ENCODE measurements at places on chromosomes 3 and 15.

DNA sequence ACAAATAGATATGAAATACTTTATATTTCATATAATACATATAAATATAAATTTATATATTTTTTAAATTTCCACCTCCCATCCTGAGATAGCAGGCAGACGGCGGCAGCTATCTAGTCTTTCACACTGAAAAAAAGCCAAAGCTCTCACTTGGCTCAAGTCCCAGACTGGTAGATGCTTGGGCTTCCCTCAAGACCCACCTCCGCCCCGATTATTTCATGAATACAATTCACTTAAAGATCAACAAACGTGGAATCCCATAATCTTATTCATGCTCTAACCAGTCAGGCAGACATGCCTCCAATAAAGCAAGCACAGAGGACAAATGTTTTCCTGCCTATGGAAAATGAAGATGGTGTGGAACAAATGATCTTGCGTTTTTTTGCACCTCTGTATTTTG, 275.9 kb upstream of the NR2F2 start:
- H3K4me3 ChIP-seq, result no peak overlapping the region
- peaks cover 10% of the 10 kb centered on the region for H3K4me1 ChIP-seq
- H3K27me3 ChIP-seq, result peaks cover 16% of the 10 kb centered on the region
- H3K27ac ChIP-seq, result no peak overlapping the region
- DNase-seq, result no peak

- DNase-seq, result peak; percentile 42
- no peak overlapping the region for H3K27ac ChIP-seq
- no peaks in the 10 kb centered on the region for H3K36me3 ChIP-seq
- H3K27me3 ChIP-seq, result peaks cover 16% of the 10 kb centered on the region
Observed at GRCh38 chr15:68389936-68390817, 41.8 kb downstream of the ITGA11 start.

DNA sequence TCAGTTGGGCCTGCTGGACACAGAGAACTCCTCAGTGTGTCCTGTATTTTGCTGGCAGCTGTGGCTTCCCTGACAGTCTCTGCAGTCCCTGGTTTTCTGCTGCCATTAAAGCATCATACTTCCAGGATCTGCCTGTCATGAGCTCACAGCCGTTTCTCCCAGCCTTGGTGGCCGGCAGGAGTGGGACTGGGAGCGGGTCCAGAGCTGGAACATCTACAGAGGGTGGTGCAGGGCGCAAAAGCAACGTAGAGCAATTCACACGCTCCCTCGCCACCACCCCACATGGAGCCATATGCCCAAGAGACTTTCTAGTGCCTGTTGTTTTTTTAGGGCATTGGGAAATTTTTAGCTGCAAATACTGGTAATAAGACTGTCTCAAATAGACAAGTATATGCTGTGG, 33.6 kb downstream of the ABTB1 start:
- no peak for DNase-seq
- no peaks in the 10 kb centered on the region for H3K36me3 ChIP-seq
- no peaks in the 10 kb centered on the region for H3K4me1 ChIP-seq
- H3K4me3 ChIP-seq, result no peak overlapping the region
- H3K27me3 ChIP-seq, result peaks cover 3% of the 10 kb centered on the region

DNA sequence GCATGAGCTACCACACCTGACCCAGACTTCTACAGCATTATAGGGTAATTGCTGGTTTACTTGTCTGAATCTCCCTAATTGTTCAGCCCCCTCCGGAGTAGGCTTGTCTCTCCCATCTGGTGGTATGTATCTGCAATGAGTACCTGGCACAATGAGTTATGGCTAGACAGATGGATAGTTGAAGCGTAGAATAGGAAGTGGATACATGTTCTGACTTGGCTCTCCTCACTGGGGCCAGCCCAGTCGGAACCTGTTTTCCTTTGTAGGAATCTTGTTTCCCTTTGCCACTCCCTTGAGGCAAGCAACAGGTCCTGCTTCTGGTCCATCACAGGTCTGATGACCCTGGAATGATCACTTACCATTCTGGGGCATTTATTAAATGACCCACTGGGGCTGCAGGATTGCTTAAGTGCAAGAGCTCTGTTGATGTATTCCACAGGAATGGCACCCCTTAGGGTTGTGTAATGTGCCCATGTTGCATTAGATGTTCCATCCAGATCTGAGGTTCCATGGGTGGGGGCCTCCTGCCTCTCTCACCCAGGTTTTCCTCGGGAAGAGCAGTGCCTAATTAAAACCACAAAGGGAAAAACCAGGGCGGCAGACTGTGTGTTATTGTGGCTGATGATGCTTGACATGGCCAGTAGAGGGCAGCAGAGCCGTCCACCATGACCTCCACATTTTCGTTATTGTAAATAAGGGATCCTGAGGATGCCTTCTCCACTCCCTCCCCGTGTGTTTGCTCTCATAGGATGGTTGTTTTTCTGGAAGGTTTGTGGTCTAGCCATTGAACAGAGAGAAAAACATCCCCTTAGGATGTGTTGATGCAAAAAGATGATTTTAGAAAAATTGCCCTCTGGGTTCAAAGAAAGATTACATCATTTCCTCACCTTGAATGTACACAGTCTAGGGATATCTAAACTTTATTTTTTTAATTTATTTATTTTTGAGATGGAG, 58.0 kb downstream of the CMTM8 start:
- H3K36me3 ChIP-seq, result no peaks in the 10 kb centered on the region
- H3K27me3 ChIP-seq, result no peaks in the 10 kb centered on the region
- DNase-seq, result peak; percentile 75
- peak overlapping the region; percentile 24 for H3K27ac ChIP-seq

DNA sequence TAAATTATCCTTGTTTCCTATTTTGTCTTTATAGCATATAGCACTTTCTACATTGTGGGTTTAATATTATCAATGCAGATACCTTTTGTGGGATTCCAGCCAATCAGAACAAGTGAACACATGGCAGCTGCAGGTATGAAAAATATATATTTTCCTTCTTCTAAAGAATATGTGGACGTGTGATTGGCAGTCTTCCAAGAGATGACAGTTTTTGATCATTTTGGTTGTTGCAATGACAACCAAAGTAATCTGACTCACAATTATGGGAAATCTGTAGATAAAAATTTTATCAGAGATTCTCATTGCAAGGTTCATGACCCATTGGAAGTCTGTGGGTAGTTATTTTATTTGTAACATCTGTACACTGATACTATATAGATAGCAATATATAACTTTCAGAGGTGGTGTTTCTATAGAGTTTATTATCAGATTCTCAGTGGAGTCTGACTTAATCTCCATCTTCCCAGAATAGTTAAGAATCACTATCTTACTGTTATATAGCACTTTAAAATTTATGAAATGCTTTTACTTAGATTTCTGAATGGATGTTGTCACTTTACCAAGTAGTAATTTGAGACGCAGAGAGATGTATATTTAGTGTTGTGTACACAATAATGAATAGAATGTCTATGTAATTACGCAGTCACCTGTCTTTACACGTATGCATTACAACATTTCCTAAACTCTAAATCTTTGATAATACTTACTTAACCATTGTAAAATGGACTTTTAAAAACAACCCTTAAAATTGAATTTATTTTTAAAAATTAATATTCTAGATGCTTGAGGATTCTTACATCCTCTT, 82.5 kb downstream of the STT3B start:
- no peak for DNase-seq
- H3K36me3 ChIP-seq, result peaks cover 22% of the 10 kb centered on the region
- no peak overlapping the region for H3K27ac ChIP-seq
- H3K4me1 ChIP-seq, result peaks cover 3% of the 10 kb centered on the region

DNA sequence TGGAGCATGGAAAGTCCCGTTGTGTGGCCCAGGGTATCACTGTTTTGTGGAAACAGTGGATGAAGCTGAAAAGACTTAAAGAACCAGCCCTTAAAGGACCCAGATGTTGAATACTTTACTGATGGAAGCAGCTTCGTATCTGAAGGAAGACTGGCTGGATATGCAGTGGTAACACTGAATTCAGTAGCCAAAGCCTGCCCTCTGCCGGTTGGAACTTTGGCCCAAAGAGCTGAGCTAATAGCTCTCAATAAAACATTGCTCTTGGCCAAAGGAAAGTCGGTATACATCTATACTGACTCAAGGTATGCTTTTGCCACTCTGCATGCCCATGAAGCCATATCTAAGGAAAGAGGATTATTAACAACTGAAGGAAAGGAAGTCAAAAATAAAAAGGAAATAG, 885.4 kb downstream of the PDCD6IP start:
- H3K4me1 ChIP-seq, result no peaks in the 10 kb centered on the region
- no peak overlapping the region for H3K27ac ChIP-seq
- no peak overlapping the region for H3K4me3 ChIP-seq
- no peaks in the 10 kb centered on the region for H3K36me3 ChIP-seq
- no peak for DNase-seq

- no peaks in the 10 kb centered on the region for H3K4me1 ChIP-seq
- no peaks in the 10 kb centered on the region for H3K36me3 ChIP-seq
- no peaks in the 10 kb centered on the region for H3K27me3 ChIP-seq
- H3K4me3 ChIP-seq, result no peak overlapping the region
- no peak for DNase-seq
Observed at GRCh38 chr15:33852570-33852969, 115.7 kb upstream of the CHRM5 start.

GRCh38 chr15:94580211-94580885, 349.0 kb downstream of the MCTP2 start:
- H3K36me3 ChIP-seq, result no peaks in the 10 kb centered on the region
- H3K4me1 ChIP-seq, result no peaks in the 10 kb centered on the region
- no peaks in the 10 kb centered on the region for H3K27me3 ChIP-seq
- H3K4me3 ChIP-seq, result no peak overlapping the region

- no peak overlapping the region for H3K4me3 ChIP-seq
- DNase-seq, result no peak
- no peaks in the 10 kb centered on the region for H3K27me3 ChIP-seq
Observed at GRCh38 chr3:96347289-96347688, 467.1 kb upstream of the EPHA6 start.

- no peak overlapping the region for H3K27ac ChIP-seq
- H3K36me3 ChIP-seq, result no peaks in the 10 kb centered on the region
- H3K27me3 ChIP-seq, result no peaks in the 10 kb centered on the region
- no peak overlapping the region for H3K4me3 ChIP-seq
- DNase-seq, result no peak
- peaks cover 29% of the 10 kb centered on the region for H3K4me1 ChIP-seq
Observed at GRCh38 chr15:41780266-41780665, 6.0 kb downstream of the MAPKBP1 start.

DNA sequence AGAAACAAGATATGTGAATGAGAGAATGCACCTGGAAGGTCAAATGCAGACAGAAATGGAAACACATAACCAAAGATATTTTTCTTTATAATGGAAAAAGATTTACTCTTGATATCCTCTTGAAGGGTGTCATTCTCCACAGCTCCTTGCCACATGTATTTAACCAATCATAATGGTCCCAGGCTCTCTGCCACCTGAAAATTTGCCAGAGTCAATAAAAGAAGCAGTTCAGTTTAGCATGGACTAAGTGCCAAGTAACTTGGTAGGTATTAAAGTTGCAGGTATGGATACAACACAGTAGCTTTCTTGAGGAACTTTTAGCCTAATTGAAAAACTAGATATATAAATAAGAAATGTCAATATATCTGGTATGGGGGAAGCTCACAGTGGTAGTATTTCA, 33.5 kb downstream of the TUSC7 start:
- no peak overlapping the region for H3K27ac ChIP-seq
- no peaks in the 10 kb centered on the region for H3K27me3 ChIP-seq
- no peaks in the 10 kb centered on the region for H3K4me1 ChIP-seq
- H3K36me3 ChIP-seq, result no peaks in the 10 kb centered on the region
- no peak for DNase-seq

DNA sequence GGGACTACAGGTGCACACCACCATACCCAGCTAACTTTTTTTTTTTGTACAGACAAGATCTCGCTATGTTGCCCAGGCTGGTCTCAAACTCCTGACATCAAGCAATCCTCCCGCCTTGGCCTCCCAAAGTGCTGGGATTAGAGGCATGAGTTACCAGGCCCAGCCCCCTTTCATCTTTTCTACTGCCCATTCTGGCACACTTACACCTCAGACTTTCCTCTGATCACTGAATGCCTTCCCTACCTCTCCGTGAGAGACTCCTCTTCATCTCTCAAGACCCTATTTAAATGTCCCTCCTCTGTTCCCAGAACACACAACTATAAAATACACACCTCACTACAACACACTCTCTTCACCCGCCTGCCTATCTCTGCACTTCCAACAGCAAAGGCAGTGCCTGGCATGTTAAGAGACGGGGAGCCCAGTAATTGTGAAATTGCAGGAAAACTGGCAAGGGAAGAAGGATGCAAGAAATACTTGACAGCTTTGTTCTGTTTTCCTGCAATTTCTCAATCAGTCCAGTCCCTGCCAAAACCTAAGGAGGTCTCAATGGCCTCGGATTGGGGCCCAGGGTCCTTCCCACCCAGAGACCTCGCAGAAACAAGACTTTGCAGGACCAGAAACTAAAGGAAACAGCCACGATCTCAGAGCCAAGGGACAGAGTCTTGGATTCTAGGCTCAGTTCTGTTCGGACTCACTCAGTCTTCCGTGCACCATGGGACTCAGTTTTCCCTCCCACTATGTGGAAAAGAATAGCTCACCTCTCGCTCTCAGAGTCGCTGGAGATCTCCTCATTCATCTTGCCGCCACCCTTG, 849 bp downstream of the RRP9 start:
- peaks cover 30% of the 10 kb centered on the region for H3K4me1 ChIP-seq
- H3K27me3 ChIP-seq, result no peaks in the 10 kb centered on the region
- H3K4me3 ChIP-seq, result peak overlapping the region; percentile 71

DNA sequence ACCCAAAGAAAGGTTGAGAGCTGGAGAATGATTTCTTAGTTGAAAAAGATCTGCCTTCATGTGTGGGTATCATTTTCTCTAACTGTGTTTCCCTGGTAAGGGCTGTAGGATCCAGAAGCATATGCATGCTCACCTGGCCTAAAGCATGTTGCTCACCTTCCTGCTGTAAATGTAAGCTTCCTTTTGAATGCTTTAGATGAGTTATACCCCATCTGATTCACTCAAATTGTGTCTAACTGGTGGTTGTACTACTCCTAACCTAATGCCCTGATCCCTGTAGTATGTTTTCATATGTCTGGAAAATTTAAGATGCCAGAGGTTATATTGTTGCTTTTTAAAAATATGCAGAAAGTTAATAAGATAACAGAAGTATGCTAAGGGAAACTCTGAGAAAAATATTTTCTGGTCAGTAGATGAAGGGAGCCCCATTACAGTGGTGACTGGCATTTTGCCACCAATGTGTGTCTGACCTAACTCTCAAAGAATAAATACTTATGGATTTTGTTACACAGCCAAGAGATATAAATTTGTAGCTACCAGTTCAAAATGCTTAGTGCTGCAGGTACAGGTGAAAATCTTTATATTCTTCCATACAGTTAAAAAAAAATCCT, 7.7 kb downstream of the FILIP1L start:
- no peaks in the 10 kb centered on the region for H3K36me3 ChIP-seq
- no peaks in the 10 kb centered on the region for H3K4me1 ChIP-seq
- H3K4me3 ChIP-seq, result no peak overlapping the region

GRCh38 chr3:45701172-45701867, 12.1 kb downstream of the SACM1L start:
- no peaks in the 10 kb centered on the region for H3K27me3 ChIP-seq
- H3K4me3 ChIP-seq, result no peak overlapping the region
- H3K36me3 ChIP-seq, result peaks cover 38% of the 10 kb centered on the region
- no peak overlapping the region for H3K27ac ChIP-seq
- no peak for DNase-seq
